ENCODE measurements at places on chromosomes 16 and 17. TPM values are rescaled to one million over a fixed set of nuclear protein-coding genes. Genes with fewer than 3 reads are reported as not detected.
A peak's percentile ranks its signal among the peaks of the same experiment; 100 is the strongest.

DNA sequence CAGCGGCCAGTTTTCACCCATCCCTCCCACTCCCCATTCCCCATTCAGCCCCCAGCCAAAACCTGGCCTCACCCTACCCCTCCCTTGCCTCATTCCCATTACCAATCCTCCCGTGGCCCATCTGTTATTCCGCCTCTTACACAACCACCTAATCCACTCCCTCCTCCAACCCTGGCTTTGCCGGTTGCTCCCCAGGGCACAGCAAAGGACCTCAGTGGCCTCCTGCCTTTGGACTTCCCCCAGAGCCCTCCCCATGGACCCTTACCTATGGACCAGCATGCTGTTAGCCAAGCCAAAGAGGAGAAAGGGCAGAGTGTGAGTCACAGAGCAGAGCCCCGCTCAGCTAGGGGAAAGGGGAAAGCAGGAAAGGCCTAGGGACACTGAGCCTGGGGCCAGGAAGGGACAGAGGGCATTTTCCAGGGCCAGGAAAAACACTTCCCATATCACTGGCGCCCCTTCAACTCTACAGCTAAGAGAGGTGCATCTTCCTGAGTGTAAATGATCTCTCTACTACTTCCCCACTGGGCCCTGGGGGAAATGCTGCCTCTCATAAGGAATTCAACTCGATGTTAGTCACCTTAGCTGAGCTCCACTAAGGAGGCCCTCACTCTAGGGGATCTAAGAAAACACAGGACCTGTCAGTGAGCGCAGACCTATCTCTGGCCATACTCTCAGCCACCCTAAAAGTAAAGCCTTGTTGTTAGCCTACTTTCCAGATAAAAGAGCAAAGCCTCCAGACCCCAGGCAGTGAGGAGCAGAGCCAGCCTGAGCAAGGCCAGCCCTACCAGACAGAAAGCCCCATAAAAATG, 10.6 kb downstream of the PEMT start:
- peaks cover 30% of the 10 kb centered on the region for H3K4me1 ChIP-seq
- H3K36me3 ChIP-seq = peaks cover 2% of the 10 kb centered on the region
- H3K27ac ChIP-seq = peak overlapping the region; percentile 90

Gene SLC25A39
- 113 TPM for total RNA-seq

DNA sequence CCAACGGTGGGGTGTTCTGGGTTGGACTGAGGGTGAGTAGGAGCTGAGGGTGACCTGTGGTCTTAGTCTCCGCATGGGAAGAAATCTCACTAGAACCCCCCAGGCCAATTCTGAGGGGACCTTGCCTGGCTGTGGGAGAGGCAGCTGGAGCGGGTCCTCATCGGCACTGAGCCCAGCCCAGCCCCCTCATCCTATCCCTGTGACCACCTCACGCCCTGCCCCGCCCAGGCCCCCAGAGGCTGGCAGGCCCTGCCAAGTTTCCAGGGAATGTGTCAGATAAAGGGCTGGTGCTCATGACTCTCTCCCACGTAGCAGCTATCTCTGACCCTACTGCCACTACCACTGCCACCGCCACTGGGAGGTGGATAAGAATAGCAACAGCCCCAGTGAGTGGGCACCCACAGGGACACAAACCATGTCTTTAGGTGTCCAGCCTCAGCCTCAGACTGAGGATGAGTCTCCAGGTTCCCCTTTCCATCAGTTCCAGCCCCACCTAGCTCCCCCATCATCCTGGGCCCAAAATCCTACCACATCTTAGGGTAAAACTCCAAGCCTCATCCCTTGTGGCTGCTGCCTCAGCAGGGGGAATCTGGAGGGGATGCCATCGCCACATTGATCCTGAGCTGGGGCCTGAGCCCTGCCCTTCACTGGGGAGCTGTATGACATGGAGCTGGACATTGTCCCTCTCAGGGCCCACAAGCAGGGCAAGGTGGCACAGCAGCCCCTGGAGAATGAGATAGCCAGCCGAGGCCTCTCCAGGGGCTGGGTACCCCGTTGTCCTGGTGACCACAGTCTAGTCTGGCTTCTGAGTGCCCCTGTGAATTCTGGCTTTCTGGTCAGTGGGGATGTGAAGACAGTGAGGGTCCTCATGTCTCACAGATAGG, 14.9 kb downstream of the CDH16 start:
- H3K36me3 ChIP-seq = no peaks in the 10 kb centered on the region
- peak overlapping the region; percentile 43 for H3K27ac ChIP-seq
- no peak overlapping the region for H3K4me3 ChIP-seq
- peaks cover 8% of the 10 kb centered on the region for H3K27me3 ChIP-seq
- H3K4me1 ChIP-seq = peaks cover 53% of the 10 kb centered on the region

DNA sequence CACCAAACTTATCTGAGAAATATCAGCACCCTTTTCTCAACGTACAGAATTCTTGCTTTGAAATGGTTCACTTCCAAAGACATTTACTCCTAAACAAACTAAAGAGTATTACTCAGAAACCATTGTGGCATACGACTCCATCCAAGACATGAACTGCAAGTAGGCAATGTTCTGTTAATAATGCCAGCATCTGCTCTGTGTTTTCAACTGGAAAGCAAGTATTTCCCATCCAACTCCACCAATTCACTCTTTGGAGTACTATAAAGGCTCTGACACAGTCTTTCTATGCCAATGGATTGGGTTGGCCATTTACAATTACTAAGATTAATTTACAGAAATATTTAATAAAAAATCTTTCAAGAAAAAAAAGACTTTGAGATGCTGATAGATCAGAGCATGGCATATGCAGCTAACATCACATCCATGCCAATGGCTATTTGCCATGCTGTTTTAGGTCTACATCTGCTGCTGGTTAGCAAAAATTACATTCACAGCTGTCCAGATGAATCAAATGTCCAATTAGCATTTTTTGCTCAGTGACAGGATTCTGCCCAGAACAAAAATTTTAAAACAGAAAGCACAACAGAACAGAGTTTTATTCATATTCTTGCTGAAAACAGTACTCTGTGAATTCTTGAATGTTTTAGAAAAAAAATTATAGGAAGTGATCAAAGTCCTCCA, 65.9 kb upstream of the HLF start:
- DNase-seq = no peak
- peaks cover 10% of the 10 kb centered on the region for H3K4me1 ChIP-seq
